A549 (cell line): ENCODE measurements at places on chromosomes 4 and X.
A peak's percentile ranks its signal among the peaks of the same experiment; 100 is the strongest.

DNA sequence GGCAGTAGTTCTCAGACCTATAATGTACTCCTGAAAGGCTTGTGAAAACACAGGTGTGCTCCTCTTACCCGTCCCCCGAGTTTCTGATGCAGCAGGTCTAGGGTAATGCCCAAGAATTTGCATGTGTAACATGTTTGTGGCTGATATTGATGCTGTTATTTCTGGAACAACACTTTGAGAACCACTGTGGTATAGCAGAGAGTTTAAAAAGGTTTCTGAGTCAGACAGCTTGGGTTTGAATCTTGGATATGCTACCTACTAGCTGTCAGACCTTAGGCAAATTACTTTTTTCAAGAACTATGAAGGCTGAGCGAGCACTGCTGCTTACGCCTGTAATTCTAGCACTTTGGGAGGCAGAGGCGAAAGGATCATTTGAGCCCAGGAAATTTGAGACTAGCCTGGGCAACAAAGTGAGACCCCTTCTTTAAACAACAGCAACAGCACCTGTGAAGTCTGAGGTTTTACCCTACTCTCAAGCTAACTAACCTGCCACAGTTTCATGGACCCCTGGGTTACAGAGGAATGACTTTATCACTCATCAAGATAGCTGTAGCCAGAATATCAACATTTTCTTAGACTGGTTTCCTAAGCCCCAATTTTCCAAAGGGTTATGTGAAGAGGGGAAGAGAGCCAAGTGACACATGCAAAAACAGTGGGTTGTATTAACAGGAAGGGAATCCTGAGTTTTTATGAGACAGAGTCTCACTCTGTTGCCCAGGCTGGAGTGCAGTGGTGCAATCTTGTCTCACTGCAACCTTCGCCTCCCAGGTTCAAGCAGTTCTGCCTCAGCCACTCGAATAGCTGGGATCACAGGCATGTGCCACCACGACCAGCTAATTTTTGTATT is 5.1 kb downstream of the AFF1 start:
- no peak for DNase-seq

- no peak for DNase-seq
Measured at GRCh38 chr4:73967866-73968265, 14.0 kb downstream of the PF4 start.

- no peak for DNase-seq
Measured at GRCh38 chr4:1216869-1217294, 32.0 kb downstream of the CTBP1 start.

DNA sequence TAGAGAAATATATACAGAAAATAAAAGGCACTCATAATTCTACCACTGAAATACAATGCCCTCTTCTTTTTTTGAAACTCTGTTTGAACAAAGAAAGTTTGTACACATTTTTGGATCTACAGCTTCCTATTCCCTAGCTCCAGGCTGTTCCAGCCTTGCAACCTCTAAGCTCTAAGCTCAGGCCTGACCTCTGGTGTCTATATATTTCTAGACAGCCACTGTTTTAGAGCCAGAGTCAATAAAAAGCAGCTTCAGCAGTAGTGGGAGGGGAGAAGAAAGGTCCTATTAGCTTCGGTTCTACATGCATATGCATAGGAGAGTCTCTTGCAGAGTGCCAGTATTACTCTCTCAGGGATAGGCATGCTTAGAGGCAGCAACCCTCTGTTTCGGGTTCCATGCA is 39.7 kb downstream of the CLDN2 start:
- peak; percentile 39 for DNase-seq

DNA sequence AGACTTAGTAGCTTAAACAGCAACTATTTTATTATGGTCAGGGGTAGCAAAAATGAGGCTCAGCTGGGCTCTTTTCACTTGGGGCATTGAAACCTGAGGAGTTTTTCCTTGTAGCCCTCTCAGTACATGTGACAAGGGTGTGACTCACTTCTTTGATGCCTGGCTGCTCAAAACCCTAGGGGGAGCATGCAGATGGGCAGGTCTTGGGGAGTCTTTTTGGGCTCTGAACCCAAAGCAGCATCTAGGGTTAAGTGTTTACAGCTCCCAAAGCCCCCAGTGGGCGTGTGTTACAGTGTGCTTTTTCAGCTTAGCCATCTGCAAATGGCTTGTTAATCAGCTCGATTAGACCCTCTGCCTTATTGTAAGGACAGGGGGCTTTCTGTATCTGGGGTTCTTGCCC is 1752.7 kb downstream of the PCDH7 start:
- DNase-seq: no peak

DNA sequence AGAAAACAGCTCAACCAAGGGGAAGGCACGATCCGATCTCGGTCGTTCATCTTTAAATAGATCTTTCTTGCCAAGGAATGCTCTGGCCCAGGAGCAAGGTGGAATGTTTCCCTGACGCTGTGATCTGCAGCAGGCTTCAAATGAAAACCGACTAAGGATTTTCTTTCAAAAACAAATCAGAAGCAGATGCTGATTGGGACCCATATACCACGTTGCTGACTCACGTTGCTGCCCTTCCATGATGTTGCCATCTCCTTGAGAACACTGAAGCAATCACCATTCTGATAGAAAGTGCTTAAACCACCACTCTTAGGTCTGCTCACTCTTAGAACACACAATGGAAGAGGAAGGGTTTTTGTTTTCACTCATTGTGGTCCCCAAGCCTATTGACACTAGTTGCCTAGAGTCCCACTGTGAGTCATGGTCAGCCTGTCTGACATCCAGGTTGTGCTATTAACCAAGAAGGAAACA is 26.1 kb downstream of the LAMTOR3 start:
- no peak for DNase-seq

- DNase-seq: no peak
Measured at GRCh38 chr4:15245006-15245530, 182.8 kb upstream of the C1QTNF7 start.

DNA sequence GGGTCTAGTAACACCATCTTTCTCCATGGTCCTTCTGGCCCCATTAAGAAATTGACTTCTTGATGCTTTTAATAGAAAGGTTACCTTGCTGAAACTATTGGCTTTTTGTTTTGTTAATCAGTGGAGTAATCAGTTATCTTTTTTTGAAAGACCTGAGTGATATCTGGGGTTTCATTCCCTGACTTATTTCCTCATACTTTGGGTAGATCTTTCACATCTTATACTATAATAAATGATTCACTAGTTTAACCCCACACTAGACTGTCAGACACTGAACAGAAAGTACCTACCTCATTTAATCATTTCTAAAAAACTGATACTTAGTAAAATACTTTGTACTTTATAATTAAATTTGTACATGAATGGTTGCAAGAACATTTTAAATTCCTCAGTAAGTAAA is 1021.1 kb downstream of the STIM2 start:
- DNase-seq: no peak
